ENCODE measurements at places on chromosomes 3 and 15. TPM values are rescaled to one million over a fixed set of nuclear protein-coding genes. Genes with fewer than 3 reads are reported as not detected.

EEFSEC gene
- 14.7 TPM for total RNA-seq

LYZL4 gene
- total RNA-seq = not detected

NISCH gene
- 24.0 TPM for total RNA-seq

TMEM212 gene
- total RNA-seq = not detected

All from epithelial cell of alveolus of lung (primary cell).